ENCODE measurements at places on chromosomes 5 and 9.

- DNase-seq, result peak; percentile 37
Measured at GRCh38 chr5:110478895-110479294, 247.6 kb downstream of the TMEM232 start.

- DNase-seq, result no peak
Measured at GRCh38 chr5:138354926-138355378, 2.5 kb downstream of the KDM3B start.

GRCh38 chr9:81801190-81801589 is 111.8 kb upstream of the TLE1 start:
- DNase-seq, result no peak

DNA sequence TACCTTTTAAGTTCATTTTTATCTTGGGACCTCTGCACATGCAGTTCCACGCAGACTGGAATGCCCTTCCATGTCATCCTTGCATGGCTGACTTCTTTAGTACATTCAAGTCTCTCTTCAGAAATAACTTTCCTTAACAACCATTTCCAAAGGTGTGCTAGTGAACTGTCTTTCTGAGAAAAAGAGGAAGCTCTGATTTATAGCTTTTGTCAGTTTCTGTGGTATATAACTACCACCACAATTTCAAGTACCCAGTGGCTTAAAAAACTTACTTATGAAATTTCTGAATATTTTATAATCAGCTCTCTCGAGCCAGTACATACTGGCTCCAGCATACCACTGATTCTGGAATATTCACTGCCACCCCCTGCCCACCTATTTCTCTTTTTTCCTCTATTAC is 1613.8 kb downstream of the MAT2B start:
- DNase-seq, result no peak

GRCh38 chr5:139593716-139594319 is 32.7 kb downstream of the UBE2D2 start:
- DNase-seq, result no peak

DNA sequence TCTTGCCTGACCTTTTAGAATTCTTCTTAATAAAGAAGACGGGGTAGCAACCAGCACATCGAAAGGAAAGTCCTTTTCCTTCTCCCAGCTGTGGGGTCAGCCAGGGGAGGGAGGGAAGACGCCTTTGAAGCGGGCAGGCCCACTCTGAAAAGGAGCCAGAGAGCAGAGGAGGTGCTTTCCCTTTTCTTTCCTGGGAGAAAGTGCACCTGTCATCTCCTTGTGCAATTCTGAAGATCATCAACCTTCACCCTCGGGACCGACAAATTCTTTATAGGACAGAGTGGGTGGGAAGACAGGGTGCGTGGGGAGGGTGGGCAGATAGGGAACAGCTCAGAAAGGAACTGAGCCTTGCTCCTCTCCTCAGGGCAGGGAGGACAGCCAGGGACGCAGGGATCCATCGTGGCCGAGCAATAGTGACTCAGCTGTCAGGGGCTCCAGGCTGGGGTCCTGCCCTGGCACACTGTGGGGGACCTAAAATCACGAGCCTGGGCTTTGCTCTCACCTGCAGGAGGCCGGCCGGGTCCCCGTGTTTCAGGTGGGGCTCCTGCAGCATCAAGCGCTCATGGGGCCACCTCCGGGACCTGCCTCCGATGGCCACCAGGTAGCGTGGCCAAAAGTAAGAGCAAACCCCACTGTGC is 141.0 kb downstream of the OLFM1 start:
- no peak for DNase-seq

All from smooth muscle cell of the brain vasculature (primary cell).